PC-9 (cell line): ENCODE measurements at places on chromosomes 6 and 20. TPM values are rescaled to one million over a fixed set of nuclear protein-coding genes. Genes with fewer than 3 reads are reported as not detected.
A peak's percentile ranks its signal among the peaks of the same experiment; 100 is the strongest.

DNA sequence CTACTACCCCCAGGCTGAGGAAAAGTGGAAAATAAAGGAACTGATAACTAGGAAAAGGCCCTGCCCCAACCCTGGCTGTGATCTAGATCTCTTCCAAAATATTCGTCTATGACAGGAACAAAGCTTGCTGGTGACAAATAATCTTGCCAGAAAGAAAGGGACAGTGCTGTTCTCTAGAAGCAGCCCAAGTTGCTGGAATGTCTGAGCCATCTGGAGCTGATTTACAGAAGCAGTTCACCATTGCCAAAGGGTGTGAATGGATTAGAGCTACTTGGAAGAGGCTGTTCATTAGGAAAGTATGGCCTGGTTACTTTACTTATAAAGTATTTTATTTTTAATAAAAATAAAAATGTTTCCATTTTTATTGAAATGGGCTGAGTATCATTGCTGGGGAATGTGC is 146.3 kb downstream of the EPM2A start:
- no peak for DNase-seq

DNA sequence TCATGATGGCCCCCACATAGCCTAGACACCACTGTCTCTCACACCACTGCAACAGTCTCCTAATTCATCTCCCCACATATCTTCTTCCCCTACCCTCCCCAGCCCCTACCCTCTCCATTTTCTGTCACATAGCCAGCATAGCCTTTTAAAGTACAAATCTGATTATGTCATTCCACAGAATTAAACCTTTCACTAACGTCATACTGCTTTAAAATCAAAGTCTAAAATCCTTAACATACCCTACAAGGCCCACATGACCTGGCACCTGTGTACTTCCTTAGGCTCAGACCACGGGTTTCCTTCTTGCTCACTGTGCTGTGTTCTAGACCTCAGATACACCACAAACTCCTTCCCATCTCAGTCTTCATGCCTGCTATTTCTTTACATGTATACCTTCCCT is 5.9 kb downstream of the OSTM1 start:
- no peak for DNase-seq

DNA sequence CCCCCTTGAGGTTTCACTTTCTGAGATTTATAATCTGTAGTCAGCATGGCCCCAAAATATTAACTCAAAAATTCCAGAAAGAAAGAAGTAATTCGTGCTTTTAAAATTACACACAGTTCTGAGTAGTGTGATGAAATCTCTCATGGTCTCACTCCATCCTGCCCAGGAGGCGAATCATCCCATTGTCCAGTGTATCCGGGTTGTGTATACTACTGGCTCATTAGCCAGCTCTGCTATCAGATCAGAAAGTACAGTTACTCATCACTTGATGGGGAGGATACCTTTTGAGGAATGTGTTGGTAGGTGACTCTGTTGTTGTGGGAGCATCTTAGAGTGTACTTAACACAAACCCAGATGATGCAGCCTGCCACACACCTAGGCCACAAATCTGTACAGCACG is 65.2 kb downstream of the CDC5L start:
- DNase-seq, result peak; percentile 35

DNA sequence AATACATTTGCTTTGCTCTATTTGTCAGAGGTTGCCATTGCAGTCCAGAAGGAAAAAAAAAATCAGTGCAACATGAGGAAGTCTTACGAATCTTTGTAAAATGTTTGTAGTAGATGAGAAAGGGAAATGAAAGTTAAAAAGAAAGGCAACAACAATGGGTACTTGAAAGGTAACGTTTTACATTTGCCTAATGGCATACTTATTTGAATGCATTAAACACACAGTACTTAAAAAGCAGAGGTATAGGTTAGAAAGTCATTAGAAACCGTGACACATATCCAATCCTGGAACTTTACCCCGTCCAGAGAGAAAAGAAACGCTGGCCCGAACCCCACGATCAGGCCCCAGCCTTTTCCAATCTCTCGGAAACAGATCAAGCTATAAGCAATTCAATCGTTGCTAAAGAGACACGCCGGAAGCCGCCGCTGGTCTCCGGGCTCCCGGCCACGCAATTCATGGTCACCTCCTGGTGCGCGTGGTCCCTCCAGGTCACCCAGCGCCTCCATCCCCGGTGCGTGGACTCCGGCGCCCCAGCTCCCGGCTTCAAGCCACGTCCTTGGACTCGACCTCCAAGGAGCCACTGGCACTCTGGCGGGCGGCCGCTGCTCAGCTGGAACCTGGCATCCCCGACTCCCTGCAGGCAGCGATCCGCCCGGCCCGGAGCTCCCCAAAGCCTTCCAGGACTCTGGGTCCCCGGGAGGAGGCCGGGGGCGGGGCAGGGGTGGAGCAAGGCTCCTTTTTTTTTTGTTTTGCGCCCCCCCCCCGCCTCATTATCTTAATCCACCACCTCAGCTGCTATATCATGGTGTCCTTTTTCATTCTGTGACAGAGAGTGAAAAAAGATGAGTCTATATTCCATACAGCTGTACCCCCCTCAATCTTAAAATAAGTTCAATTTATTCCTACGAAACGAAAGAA is at the start of gene SLC18B1:
TSS of gene SLC18B1 (minus strand) at position 687 of the 918 bp plus-strand sequence. CDS start at position 506, 181 bp downstream.
- peak; percentile 48 for DNase-seq

GRCh38 chr20:61092251-61092650 is 159.8 kb upstream of the CDH4 start:
- no peak for DNase-seq

GRCh38 chr6:30493643-30494250 is 4.4 kb downstream of the HLA-E start:
- DNase-seq, result no peak

The DNAH8 gene
- not detected in 2 replicates for total RNA-seq

The ERVFRD-1 gene
- not detected in 2 replicates for total RNA-seq

The GRM4 gene
- not detected in 2 replicates for total RNA-seq

The PROCR gene
- 5.1 and 7.5 TPM in 2 replicates for total RNA-seq

The ULBP2 gene
- total RNA-seq, result 2.9 and 4.4 TPM in 2 replicates

The PTK6 gene
- total RNA-seq, result 12.9 and 13.3 TPM in 2 replicates

The SLC13A3 gene
- 6.0 and 9.1 TPM in 2 replicates for total RNA-seq

The SIM1 gene
- 0.13 and 0.15 TPM in 2 replicates for total RNA-seq
